A172 (cell line): ENCODE measurements at places on chromosomes 2 and 18. TPM values are rescaled to one million over a fixed set of nuclear protein-coding genes. Genes with fewer than 3 reads are reported as not detected.

Gene MALT1
- 66.7 and 69.0 TPM in 2 replicates for total RNA-seq

Gene LYG1
- total RNA-seq = not detected in 2 replicates

DNA sequence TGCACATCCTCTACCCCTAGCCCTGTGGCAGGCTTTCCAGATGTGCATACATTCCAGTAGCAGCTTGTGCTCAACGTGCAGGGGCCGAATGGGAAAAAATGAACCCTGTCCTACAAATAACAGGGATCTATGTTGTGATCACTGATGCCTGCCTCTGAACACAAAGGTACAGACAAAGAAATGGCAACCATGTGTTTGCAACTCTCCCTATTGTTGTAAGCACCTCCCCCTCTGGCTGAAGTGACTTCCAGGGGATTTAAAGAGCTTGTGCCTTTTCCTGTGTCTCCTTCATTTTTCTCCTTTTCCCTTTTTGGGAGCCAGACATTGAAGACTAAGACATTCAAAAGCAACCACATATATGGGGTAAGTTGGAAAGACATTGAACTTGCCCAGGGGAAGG lies 21.6 kb downstream of the ARHGAP25 start:
- DNase-seq = no peak

DNA sequence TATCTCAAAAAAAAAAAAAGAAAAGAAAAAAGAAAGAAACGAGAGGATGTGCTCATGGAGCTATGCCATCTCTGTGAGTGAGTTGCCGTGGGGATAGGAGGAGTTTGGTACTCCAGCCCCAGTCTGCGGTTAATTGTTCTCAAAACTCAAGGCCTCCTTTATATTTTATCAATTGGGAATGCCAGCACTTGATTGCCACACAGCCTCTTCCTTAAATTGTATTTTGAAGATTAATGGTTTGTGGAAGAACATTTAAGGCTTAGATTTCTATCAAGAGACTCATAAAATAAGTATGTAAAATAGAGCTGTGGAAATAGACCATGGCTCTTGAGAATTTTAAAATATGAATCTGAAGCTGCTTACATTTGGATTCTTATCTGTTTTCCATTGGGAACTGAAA lies 29.8 kb downstream of the KCNE4 start:
- DNase-seq = no peak

GRCh38 chr2:25079050-25079635 lies 37.3 kb downstream of the EFR3B start:
- no peak for DNase-seq

- no peak for DNase-seq
Measured at GRCh38 chr18:38932752-38933151, 1367.2 kb upstream of the CELF4 start.

DNA sequence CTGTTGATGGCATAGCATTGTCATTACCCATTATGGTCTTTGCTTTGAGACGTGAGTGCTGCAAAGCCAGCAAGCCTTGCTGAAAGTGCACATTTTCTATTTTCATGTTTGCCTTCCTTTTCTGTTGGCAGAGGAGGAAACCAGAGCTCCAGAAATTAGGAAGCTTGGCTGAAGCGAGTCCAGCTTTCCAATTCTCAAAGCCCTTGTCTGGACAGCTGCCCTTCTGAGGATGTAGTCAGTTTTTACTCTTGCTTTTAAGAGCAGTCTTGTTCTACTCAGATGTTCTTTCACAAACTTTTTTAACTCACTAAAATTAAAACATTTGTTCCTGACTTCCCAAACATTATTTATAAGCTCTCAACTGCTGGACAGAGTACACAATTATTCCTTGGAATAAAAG lies 93.8 kb downstream of the ICOS start:
- DNase-seq = no peak
